ENCODE measurements at places on chromosomes 12 and 14.
A peak's percentile ranks its signal among the peaks of the same experiment; 100 is the strongest.

DNA sequence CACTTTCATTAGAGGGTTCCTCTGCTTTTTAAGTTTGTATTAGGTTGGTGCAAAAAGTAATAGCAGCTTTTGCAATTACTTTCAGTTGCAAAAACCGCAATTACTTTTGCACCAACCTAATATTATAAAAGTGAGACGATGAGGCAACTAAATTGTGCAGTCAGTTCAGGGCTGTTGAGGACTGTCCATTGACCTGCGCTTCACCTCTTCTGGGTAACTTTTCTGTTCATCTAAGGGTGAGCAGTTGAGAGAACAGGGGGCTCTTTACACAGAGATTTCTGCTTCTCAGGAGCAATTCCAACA is 191.3 kb downstream of the AACS start:
- no peak for DNase-seq

DNA sequence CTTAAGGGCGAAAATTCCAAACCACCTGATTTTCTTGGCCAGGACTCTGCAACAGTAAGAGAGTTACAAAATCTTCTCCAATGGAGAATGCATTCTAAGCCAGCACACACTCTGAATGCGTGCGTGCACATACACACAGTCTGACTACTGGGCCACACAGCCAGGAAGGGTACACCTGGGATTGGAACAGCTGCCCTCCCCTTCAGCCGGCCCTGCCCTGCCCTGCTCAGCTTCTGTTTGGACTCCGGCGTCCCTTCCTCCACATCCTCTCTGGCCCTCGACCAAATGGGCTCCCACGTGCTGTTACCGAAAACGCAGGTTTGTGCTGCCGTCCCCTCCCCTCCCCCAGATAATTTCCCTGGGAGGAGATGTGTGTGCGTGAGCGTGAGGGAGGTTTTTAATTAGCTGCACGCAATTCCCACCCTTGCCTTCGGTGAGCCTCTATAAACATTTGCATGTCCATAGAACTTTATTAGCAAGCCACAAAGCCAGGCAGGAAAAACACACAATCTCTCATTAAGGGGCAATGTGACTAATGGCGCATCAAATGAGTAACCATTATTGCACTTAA is 43.0 kb downstream of the CCNK start:
- DNase-seq, result no peak

GRCh38 chr12:54360717-54361456 is 3.4 kb downstream of the GPR84 start:
- peak; percentile 49 for DNase-seq

DNA sequence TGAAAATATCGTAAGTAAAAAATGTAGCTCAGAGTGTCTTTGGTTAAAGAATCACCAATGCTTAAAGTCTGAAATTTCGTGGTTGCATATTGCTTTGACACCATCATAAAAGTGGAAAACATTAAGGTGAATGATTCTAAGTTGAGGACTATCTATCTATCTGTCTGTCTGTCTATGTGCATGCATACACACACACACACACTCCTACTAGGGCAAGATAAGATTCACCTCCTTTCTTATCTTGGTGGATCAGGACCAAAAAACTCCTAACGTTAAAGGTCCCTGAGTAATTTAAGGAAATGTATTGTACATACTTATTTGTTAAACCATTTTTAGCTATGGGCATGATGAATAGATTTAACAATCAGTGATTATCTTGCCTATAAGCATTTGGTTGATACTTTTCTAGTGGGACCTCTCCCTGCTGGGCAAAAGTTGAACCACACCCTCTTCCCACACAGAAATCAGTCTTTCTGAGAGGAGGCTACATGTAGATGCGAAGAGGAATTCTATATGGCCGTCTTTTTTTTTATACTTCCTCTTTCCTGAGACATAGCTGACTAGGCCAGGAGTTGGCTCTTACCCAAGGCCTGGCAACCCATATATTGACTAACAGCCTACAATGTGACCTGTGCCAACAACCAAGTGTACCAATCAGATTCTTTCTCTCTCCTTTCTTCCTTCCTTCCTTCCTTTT is 19.3 kb upstream of the LLPH start:
- no peak for DNase-seq

DNA sequence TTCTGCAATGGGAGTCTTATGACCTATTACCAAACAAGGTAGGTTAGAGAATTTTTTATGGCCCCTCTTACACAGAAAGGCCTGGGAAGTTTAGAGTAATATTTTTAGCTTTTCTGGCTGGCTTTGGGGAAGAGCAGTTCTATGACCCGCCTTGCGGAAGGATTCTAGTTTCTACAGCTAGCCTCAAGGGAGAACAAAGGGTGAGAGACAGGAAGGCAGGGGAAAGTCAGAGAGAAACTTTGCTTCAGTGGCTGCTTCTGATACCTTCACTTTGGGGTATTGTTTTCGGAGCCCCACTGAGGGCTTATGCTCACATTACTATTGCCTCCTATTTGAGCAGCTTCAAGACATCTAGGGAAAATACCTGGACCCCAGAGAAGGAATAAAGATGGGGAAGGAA is 80.7 kb upstream of the NUDT4 start:
- no peak for DNase-seq

- DNase-seq, result no peak
Observed at GRCh38 chr14:97266653-97267052, 469.5 kb downstream of the VRK1 start.

- no peak for DNase-seq
Observed at GRCh38 chr14:65214741-65215140, 112.4 kb upstream of the MAX start.

DNA sequence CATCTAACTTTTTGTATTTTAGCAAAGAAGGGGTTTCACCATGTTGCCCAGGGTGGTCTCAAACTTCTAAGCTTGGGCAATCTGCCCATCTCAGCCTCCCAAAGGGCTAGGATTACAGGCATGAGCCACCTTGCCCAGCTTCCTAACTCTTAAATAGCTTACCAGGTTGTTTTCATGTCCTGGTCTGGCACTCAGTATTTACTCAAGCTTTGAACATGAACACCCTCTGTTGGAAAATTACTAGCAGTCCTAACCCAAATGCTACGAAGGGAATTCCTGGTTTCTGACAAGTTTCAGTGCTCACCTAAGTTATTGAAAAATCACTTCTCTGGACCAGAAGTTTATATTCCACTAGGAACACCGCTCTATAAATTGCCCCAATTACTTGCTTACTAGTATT is 32.5 kb upstream of the GCH1 start:
- DNase-seq, result no peak

DNA sequence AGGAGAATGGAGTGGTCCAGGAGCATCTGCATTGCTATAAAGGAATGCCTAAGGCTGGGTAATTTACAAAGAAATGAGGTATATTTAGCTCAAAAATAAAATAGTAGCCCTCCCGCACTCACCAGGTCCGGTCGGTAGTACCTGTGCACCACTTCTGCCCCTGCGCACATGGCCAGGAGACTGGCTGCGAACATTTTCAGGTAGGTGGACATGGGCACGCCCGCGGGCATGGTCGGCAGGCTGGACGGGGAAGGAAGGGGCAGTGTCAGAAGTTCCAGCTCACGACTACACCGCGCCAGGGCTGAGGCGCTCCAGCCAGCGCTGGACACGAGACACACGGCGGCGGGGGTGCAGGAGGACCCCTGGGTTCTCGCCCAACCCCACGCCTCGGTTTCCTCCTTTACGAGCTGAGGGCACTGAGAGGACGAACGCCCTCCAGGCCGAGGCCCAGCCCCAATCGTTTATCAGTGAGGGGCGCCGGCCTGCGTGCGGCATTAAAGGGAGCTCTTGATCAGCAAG is 9.1 kb upstream of the TDG start:
- no peak for DNase-seq

DNA sequence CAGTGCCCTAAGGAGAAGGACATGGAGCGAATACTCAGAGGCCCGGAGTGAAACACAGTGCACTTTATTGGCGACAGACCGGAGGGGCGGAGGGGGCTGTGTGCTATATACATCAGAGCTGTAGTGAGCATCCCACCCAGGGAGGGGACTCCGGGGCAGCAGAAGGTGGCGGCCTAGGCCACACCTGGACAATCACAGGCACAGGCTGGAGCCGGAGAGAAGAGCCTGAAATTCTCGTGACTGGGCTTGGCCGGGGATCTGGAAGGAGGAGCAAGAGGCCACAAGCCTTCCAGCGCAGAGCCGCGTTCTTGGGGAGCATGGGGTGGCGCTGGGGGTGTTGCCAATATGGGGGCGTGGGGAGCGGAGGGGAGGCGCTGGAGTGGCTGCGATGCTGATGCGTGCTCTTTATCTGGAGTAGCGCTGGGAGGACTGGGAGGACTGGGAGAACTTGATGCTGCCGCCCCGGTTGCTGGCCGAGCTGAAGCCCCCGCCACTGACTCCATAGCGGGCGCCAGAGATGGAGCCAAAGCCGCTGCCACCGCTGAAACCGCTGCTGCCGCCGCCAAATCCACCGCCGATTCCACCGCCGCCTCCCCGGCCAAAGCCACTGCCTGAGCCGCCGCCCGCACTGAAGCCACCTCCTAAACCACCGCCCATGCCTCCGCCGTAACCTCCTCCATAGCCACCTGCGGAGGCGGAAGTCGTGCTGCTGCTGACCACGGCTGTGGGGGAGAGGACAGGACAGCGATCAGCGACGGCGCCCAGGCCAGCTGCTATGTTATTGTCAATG is 6.1 kb downstream of the KRT3 start:
- DNase-seq, result no peak

DNA sequence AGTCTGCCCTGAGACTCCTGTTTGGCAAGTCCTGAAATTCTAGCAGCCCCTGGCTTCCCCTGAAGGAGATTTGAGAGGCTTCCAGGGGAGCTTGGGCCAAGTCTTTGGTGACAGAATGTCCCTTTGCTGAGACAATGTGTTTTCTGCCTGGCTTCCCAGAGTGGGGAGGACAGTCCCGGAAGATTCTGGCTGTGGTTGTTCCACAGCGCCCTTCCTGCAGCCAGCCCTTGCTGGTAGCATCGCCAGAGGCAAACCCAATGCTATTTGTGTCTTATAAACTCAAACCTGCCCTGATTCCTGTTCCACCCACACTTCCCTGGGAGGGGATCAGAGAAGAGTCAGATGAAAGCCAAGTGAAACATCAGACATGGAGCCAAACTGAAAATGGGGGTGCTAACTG is 56.4 kb upstream of the OAS1 start:
- DNase-seq, result no peak

DNA sequence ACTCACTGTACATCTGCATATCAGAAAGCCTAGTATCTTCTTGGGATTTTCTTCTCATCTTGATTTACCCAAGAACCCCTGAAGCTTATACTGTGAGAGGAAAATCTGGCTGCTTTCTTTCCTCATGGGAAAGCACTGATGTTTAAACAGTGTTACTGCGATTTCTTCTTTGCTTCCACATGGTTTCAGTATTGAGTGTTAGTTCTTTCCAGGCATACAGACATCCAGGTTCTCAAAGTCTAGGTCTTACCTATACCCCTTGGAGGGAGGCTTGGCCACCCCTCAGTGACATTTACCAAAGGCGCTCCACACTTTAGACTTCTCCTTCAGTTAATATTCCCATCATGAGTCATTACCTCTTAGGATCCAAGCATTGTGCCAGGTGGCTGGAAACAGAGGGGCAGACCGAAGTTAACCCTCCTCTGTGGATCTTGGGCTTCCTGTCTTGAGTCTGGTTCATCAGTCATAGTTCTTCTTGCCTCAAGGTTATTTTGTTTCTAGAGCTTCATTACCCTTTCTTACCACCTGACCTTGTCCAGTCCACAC is 79.1 kb downstream of the TMEM117 start:
- DNase-seq, result no peak

- DNase-seq, result no peak
Observed at GRCh38 chr14:99718031-99718810, 34.1 kb downstream of the CYP46A1 start.

GRCh38 chr14:31038521-31039166 is 12.5 kb upstream of the STRN3 start:
- no peak for DNase-seq

- no peak for DNase-seq
Observed at GRCh38 chr12:124586756-124587155, 19.3 kb upstream of the NCOR2 start.

- no peak for DNase-seq
Observed at GRCh38 chr14:77000340-77001270, 27.9 kb downstream of the IRF2BPL start.

DNA sequence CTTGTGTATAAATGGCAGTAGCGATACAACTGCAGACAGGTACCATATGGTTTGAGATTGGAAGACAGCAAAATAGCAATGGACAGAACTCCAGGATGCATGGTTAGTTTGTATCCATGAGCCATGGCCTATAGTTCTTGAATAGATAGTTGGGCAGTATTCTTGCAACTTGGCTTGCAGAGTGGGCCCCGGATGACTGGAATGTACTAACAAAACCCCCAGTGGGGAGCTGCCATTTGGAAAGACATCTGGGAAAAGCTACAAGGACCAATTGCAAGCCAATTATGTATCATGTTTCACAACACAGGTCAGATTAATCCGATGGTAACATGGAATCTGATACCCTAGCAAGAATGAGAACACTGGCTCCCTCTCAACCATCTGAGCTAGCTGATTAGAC is 279.6 kb downstream of the RERGL start:
- DNase-seq, result no peak

GRCh38 chr12:49582850-49583249 is 14.9 kb upstream of the MCRS1 start:
- no peak for DNase-seq

DNA sequence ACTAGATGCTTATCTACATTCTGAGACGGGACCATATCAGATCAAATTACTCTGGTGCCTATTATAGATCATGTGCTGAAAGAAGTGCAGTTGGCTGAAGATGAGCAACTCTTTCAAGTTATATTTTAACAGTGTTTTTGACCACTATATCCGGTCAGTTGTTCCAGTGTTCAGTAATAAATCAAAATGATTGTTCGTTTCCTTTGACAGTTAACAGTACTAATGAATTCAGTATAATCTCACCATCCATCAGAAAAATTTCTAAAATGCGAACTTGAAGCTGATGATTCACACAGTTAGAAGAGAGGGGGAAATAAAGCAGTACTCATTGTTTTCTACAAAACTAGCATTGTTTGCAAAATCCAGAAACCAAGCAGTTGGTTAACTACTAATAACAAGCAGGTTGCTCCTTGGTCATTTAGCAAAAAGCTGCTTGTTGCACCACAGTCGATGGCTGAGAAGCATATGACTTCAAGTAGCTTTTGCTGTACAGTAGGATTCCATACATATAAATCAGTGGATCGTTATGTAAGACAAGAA is 2.3 kb downstream of the RPS6KA5 start:
- DNase-seq, result no peak

DNA sequence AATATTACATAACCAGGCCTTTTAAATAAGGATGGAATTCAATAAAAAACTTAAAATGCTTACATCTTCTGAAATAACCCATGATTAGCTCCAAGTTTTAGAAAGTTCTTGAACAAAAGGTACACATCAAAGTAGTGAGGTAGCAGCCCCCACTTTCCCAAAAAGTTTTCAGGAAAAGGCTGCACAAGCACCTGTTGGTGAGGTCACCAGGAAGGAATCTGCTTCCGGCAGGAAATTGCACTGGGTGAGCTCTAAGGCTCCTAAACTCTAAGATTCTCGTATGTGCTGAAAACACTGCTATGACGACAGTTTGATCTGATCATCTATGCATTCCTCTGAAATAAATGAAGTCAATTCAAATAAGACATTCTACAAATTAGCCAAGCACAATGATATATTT is 34.3 kb upstream of the TTC7B start:
- no peak for DNase-seq

GRCh38 chr12:10613349-10614055 is at the start of gene MAGOHB:
TSS of gene MAGOHB (minus strand) at chr12:10613609. CDS start at chr12:10613532, 77 bp downstream.
- DNase-seq, result peak; percentile 100
